ENCODE measurements at places on chromosomes 1 and 21.
A peak's percentile ranks its signal among the peaks of the same experiment; 100 is the strongest.

- no peak for DNase-seq
Measured at GRCh38 chr1:16717336-16718098, 22.8 kb upstream of the RNU1-4 start.

GRCh38 chr1:234776256-234776875, 166.4 kb upstream of the IRF2BP2 start:
- DNase-seq: no peak

DNA sequence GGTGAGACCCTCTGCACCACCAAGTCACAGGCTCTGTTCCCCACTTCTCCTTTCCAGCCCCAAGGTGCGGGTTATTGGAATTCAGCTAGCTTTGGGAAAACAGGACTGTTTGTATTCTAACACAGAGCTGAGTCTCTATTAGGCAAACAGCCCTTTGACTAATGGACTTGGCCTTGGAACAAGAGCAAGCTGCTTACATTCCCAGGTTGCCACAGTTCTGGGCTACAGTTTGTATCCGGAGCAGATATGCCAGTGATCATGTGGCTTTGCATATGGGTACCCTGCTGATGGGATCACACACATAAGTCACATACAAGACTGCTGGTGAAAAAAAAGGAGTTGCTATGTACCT, 110.5 kb upstream of the COA6 start:
- peak; percentile 37 for DNase-seq

- no peak for DNase-seq
Measured at GRCh38 chr1:223750730-223751570, 38.6 kb downstream of the CAPN2 start.

GRCh38 chr1:161069241-161069640, 450 bp downstream of the ARHGAP30 start:
- DNase-seq: no peak

DNA sequence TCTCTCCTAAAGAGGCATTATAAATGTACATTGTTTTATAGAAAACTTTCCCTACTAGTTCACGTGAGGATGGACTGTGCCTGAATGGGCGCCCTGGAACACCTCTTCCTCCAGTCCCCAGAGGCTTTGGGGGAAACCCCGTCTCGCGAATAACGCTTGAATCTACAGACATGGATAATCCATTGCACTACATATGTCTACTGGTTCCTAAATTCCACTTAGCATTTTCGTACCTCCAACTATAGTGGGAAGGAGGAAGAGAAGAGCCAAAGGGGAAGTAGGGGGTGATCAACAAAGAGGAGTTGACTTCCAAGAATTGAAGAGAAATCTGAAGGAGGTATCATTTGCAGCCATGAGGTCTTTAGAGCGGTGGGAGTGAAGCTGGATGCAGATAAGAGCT, 11.1 kb downstream of the BARHL2 start:
- no peak for DNase-seq

- DNase-seq: no peak
Measured at GRCh38 chr1:175192111-175192629, 406 bp downstream of the KIAA0040 start.

- DNase-seq: no peak
Measured at GRCh38 chr1:205610036-205610435, 21.8 kb downstream of the ELK4 start.
